ENCODE measurements at places on chromosomes 13 and 19. TPM values are rescaled to one million over a fixed set of nuclear protein-coding genes. Genes with fewer than 3 reads are reported as not detected.

- DNase-seq, result no peak
Measured at GRCh38 chr13:33310245-33311038, 24.9 kb upstream of the STARD13 start.

DNA sequence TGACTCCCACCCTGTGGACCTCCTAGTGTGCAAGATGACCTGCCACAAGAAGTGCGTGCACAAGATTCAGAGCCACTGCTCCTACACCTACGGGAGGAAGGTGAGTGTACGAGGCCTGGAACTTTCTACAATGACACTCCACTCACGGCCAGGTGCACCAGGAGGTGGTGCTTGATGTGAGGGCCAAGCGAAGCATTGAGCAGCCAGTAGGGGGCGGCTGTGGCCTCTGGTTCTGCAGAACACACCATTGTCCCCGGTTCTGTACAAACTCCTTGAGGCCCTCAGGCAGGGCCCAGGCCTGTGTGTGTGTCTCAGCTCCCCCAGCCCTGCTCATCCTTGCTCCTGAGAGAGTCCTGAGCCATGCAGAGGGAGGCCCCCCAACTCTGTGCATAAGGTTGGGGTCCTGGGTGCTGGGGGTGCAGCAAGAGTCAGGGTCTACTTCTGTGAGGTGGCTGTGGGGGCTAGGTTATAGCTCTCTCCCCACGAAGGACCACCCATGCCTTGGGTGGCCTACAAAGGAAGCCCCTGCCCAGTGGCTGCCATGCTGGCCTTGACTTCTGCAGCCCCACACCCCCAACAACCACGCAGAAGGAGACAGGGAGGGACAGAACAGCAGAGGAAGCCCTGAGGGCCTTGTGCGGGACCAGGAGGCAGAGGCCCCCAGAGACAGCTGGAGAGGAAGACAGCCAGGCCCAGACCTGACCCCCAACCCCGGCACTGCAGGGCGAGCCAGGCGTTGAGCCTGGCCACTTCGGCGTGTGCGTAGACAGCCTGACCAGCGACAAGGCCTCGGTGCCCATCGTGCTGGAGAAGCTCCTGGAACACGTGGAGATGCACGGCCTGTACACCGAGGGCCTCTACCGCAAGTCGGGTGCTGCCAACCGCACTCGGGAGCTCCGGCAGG, 9.7 kb upstream of the USE1 start:
- DNase-seq, result peak; percentile 79

- DNase-seq, result no peak
Measured at GRCh38 chr13:102776271-102776670, 2.7 kb upstream of the TEX30 start.

DNA sequence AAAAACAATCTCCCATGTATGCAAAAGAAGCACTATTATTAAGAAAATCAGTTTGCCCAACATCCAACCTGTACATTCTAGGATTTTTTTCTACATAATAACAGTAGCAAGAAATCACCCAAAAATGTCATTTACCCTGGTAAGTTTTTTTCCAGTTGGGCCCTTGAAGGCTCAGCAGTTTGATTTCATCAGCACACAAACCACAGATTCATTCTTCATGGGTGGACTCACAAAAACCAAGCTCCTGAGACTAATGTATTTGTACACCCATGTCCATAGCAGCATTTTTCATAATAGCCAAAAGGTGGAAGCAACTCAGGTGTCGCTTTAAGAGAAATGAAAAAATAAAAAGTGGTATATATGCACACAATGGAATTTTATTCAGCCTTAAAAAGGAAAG, 210.1 kb downstream of the TBC1D4 start:
- no peak for DNase-seq

- DNase-seq, result no peak
Measured at GRCh38 chr13:114285166-114285808, 3.9 kb downstream of the UPF3A start.

DNA sequence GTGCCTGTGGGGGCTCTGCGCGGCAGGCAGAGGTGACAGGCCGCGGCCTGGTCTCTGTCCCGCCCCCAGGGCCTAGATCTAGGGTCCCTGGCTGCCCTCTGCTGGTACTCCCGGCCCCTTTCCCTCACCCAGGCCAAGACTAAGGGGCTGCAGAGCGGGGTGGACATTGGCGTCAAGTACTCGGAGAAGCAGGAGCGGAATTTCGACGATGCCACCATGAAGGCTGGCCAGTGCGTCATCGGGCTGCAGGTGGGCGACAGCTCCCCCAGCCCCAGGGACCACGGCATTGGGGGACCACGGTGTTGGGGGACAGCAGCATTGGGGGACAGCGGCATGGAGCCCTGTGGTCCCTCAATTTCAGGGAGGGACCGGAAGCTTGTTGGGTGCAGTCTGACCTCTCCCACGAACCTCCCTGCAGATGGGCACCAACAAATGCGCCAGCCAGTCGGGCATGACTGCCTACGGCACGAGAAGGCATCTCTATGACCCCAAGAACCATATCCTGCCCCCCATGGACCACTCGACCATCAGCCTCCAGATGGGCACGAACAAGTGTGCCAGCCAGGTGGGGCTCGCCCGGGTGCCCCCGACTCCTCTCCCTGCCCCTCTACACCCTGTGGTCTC, 3.8 kb upstream of the ABCA7 start:
- no peak for DNase-seq

DNA sequence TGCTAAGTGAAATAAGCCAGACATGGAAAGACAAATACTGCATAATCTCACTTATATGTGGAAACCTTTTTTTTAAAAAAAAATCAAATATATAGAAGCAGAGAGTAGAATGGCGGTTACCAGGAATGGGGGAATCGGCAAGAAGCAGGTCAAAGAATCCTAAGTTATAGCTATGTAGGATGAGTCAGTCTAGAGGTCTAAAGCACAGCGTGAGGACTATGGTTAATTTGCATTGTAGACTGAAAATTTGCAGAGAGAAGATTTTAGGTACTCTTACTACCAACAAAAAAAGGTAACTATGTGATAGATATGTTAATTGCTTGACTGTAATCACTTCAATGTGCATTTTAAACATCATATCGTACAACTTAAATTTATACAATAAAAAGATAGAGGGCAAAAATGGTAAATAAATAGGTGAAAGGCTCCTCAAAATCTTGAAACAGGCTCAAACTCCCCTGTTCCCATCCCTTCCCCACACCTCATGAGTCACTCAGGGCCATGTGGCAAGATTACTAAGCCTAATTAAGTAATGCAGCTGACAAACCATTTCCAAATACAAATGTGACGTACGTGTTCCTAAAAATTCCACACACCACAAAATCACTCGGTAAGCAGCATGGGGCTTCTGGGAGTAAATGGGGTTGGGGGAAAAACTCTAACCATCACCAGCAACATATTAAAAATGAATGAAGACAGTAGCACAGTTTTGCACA, 159.0 kb downstream of the USP12 start:
- DNase-seq, result no peak

DNA sequence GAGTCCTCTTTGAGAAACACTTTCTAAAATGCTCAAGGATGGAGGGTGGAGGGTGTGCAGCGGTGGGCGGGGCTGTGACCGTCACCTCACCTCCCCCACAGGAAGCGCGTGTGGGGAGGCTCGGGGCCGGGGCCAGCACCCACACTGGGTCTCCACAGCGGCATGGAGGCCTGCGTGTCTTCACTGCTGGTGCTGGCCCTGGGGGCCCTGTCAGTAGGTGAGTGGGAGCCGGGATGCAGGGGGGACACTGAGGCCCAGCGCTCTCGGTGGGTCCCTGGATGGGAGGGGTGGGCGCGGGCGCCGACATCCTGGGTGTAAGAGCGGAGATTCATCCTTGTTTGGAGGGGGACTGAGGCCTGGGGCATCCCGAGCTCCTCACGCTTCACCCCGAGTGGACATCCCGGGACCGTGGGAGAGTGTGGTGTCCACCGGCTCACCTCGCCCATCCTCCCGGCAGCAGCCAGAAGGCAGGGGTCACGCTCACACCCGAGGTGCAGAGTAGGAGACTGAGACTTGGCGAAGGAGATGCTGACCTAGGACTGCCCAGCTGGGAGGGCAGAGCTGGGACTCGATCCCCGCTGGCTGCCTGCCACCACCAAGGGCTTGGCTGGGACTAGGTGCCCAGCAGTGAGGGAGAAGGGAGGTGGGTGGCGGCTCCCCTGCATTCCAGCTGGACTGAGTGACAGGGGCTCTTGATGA, at the start of gene GZMM:
Gene GZMM, plus strand, starts transcription at position 144 of the 699 bp plus-strand sequence. Its CDS starts 19 bp downstream, at position 163.
- DNase-seq, result peak; percentile 84

GRCh38 chr19:2332341-2333026, 4.0 kb downstream of the SPPL2B start:
- DNase-seq, result peak; percentile 63

DNA sequence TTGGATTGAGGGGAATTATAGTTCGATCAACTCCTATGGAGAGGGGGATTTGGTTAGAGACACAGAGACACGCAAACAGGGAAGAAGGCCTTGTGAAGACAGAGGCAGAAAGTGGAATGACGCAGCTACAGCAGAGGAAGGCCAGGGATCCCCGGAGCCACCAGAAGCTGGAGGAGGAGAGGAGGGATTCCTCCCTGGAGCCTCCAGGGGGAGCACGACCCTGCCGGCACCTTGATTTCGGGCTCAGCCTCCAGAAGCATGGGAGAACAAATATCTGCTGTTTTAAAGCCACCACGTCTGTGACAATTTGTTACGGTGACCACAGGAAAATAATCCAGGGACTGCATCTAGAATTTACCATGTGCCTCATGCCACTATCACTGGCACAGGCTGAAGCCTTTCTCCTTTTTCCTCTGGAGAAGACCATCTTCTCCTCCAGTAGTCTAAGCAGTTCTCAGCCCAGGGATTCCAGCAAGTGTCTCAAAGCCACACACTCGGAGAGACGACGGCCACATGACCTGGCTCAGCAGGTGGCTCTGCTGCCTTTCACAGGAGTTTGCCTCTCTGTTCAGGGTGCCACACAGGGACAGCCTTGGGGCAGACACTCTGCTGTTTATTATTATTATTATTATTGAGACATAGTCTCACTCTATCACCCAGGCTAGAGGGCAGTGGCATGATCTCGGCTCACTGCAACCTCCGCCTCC, 39.9 kb upstream of the CCNE1 start:
- peak; percentile 56 for DNase-seq

DNA sequence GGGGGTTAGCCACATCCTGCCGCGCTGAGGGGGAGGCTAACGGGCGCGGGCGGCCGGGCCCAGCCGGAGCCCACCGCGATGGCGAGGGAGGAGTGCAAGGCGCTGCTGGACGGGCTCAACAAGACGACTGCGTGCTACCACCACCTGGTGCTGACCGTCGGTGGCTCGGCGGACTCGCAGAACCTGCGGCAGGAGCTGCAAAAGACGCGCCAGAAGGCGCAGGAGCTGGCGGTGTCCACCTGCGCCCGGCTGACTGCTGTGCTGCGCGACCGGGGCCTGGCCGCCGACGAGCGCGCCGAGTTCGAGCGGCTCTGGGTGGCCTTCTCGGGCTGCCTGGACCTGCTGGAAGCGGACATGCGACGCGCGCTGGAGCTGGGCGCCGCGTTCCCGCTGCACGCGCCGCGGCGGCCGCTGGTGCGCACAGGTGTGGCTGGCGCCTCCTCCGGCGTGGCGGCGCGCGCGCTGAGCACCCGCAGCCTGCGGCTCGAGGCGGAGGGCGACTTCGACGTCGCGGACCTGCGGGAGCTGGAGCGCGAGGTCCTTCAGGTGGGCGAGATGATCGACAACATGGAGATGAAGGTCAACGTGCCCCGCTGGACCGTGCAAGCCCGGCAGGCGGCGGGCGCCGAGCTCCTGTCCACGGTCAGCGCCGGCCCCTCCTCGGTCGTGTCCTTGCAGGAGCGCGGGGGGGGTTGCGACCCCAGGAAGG, 692 bp downstream of the RGS9BP start:
- peak; percentile 35 for DNase-seq

DNA sequence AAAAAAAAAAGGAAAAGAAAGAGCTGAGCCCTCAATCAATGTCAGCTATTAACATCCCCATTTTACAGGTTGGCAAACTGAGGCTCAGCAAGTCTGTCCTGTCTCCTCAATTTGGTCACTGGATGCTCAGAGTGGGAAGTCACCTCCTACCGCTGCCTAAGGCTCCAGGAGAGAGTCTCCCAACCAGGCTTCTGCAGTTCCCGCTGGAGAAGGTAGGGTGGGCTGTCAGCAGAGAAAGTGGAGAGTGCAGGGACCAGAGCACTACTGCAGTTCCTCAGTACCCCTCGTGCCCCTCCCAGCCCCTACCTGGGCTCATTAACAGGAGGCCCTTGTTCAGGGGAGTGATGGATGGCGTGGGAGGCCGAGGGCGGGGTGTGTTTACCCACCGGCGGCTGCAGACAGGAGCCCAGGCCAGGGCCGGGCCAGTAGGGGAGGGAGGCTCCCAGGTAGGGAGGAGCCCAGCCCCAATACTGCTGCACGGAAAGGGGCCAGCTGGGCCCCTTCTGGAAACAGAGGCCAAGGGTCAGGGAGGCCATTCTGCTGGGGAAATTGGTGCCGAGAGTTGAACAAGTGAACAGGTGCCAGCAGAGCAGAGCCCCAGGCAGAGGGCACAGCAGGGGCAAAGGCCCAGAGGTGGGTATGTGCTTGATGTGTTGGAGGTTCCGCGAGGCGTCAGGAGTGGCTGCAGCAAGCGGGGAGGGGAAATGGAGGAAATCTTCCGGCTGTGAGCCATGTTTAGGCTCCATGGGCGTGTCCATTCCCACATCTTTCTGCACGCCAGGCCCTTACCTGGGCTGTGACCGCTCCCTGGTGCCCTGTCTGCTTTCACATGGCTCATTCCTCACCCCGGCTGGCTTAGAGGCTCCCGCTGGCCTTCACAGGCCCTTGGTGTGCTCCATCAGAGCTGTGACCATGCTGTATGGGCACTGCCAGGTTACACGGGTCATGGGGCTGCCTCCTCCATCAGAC, 7.6 kb upstream of the COMP start:
- DNase-seq, result no peak

- DNase-seq, result no peak
Measured at GRCh38 chr19:47492137-47492533, 8.1 kb upstream of the KPTN start.

DNA sequence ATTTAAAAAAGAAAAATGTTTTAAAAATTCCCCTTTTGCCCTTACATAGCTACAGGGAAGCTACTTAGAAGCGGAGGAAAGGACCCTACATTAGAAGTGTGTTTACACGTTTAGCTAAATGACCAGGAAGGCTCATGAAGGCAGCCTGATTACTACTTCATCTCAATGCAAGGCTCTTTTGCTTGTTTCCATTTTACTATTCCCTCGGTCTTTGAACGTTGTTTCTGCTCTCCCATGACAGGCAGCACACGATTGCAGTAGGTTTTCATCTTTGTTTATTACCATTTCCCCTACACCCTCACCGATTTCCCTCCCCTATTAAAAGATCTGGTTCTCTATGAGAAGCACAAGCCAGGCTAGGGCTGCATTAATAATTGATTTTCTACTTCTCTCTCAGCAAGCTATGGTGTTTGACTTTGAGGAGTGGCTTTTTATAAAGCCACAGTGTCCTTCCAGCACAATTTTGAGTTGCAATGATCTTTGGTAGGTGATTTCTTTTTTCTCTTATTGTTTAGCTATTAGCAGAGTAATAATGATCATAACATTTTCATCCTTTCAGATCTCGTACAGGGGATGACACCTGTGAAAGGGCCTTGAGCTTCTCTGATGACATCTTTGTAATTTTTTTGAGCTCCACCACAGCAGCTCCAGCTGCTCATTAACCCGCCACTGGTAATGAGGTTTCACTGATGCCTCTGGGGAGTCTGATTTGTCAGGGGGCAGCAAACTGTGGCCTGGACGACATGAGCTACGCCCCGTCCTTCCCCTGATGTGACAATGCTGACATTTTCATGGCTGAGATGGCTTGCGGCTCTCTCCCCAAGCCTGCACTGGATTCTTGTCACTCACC, 670.3 kb downstream of the UQCRFS1 start:
- DNase-seq, result no peak

Gene SULT2A1
- not detected for total RNA-seq

Gene ZNF382
- total RNA-seq, result 14.9 TPM

Gene ZNF729
- total RNA-seq, result not detected

Gene ZNF780A
- total RNA-seq, result 19.2 TPM
